Fibroblast of skin of left biceps (primary cell): ENCODE measurements at places on chromosomes 5 and 9.

DNA sequence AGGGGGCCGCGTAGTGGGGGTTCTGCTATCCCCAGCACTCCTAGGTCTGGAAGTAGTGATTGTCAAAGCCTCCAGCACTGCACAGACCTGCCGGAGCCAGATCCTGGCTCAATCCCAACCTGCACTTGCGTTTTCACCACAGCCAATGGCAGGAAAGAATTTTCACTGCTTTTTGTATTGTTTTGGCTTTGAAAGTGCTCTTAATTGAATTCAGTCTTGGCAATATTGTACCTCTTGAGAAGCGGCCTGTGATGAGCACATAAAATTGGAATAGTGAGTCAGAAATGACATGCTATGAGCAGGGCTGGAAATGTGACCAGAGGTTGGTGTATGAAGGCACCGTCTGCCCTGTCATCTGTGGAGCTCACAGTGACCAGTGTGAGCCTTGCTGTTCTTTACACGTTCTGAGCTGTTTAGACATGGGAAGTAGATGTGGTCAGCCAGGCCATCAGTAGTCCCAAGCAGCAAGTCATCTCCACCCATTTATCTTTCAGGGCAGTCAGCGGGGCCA is 41.5 kb downstream of the SECISBP2 start:
- DNase-seq: no peak

- no peak for DNase-seq
Measured at GRCh38 chr5:135030956-135031812, 2.8 kb downstream of the PITX1 start.

DNA sequence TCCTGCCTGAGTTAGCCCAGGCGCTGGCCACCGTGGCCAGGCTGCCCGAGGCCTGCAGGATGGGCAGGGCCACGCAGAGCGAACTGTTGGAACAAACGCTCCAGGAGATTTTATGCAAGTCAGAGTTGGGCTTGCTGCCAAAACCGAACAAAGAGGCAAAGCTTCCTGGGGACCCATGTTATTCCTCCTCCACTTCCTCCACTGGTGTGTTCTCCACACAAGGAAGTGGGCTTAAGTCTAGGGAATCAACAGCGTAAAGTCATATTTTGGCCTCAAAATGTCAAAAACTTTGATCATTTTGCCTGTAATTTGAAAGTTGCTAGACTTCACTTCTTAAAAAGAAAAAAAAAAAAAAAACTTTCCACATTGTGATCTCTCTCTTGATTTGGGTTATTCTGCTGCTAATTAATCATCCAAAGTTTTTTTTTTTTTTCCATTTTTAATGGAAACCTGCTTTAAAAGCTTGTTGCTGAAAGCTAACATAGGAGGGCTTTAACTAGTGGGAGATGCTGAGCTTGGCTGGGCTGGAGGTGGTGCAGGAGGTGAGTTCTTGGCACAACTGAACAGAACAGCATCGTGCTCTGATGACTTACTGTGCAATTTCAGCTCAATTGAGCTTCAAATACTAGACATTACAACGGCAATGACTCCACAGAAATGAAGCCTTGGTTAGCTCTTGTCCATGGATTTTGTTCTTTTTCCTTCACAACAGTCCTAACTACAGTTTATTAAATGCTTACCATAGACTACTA is 73.0 kb downstream of the PTPDC1 start:
- no peak for DNase-seq

GRCh38 chr9:71755230-71755629 is 13.1 kb downstream of the CEMIP2 start:
- no peak for DNase-seq

- no peak for DNase-seq
Measured at GRCh38 chr5:68288707-68289134, 73.2 kb downstream of the PIK3R1 start.

DNA sequence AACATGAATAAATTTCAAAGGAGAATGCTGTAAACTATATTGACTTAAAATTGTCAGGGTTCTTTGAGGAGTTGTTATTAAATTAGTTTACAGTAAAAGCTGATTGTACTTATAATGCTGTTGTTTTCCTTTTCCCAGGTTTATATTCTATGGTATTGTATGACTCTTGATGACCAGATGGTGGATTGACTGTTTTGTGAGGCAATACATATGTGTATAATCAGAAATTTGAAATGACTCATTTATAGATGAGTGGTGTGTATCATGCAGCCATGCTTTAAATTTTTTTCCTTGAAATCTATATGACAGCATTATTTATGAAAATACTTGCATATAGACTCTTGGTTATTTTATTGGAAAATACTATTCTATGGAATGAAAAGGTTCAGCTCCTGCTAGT is 195.3 kb downstream of the CNTLN start:
- peak; percentile 3 for DNase-seq

- DNase-seq: no peak
Measured at GRCh38 chr9:120372040-120372439, 207.9 kb downstream of the CDK5RAP2 start.

- DNase-seq: no peak
Measured at GRCh38 chr5:32182463-32183063, 8.4 kb upstream of the GOLPH3 start.

DNA sequence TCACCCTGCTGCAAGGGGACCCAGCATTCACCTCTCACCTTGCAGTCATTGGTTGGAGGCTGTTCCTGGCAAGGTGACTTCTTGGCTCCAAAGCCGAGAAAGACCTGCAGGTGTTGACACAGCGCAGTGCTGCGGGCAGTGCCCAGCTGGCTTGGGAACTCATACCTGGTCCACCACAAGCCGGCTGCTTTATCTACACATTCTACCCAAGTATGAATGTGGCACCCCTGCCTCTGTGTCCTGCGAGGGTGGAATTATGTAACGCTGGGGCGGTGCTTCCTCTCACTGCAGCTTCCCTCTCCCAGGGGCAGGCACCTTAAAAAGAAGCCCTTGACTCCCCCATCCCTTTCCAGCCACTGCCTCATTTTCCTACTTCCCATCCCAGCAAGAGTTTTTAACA is 2.5 kb upstream of the ZMYND19 start:
- DNase-seq: no peak

- no peak for DNase-seq
Measured at GRCh38 chr5:176921714-176922113, 22.6 kb upstream of the HK3 start.

DNA sequence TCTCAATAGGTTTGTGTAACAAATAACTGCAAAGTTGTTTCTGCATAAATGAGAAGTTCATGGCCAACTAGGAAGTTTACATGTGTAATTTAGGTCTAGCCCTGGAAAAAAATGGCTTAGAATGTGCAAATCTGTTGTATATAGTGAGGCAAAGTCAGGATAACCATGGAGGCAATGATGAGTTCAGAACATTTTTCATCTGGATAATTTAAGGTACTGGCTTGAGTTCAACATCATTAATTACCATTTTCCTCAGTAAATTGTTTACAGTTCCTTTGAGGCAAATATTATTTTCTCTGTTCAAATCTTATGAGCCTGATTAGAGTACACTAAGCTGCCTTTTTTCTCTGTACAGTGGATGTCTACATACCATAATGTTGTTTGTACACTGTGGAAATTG is 1259.0 kb upstream of the NUDT12 start:
- no peak for DNase-seq

GRCh38 chr9:72210522-72210921 is 61.3 kb downstream of the GDA start:
- no peak for DNase-seq

- no peak for DNase-seq
Measured at GRCh38 chr5:134637116-134637721, 4.6 kb upstream of the SAR1B start.

- no peak for DNase-seq
Measured at GRCh38 chr5:133742431-133742988, 130.2 kb upstream of the FSTL4 start.

DNA sequence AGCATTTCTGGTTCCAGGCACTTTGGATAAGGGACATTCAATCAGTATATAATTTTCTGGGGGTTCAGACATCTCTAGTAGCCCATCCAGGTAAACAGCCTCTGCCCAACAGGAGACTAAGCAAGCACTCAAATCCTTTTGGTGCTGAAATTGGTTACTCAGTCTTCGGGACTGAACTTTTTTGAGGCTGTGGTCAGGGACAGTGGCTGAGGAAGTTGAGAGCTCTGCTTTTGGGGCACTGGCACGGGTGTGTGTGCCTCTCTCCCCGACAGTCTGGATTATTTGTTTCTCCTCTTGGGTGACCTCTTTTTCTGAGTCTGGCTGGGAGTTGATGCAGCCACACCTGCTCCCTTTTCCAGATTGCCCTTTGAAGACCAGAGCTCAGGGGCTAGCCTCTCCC is 47.6 kb downstream of the ACER2 start:
- DNase-seq: no peak

GRCh38 chr5:37869216-37869615 is 29.4 kb upstream of the GDNF start:
- DNase-seq: peak; percentile 28

- DNase-seq: no peak
Measured at GRCh38 chr5:79954620-79955019, 36.4 kb downstream of the MTX3 start.

DNA sequence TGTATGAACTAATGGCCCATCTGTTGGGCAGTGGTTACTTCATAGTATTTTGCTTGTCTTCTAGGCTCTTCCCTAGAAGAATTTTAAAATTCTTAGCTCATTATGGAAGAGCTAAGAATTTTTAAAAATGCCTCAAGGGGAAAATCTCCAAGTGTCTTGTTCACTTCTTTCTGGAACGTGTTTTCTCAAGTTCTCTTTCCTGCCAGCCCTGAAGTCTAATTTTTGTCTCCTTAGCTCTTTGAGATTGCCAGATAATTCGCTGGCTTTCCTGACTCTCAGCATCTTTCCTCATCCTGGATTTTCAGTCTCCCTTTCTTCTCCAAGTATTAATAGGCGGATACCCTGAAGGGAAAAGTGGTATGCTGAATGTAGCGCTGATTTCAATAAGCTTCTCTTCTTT is 395.4 kb downstream of the ARRDC3 start:
- DNase-seq: no peak

- no peak for DNase-seq
Measured at GRCh38 chr5:123455095-123455494, 31.9 kb upstream of the CEP120 start.

DNA sequence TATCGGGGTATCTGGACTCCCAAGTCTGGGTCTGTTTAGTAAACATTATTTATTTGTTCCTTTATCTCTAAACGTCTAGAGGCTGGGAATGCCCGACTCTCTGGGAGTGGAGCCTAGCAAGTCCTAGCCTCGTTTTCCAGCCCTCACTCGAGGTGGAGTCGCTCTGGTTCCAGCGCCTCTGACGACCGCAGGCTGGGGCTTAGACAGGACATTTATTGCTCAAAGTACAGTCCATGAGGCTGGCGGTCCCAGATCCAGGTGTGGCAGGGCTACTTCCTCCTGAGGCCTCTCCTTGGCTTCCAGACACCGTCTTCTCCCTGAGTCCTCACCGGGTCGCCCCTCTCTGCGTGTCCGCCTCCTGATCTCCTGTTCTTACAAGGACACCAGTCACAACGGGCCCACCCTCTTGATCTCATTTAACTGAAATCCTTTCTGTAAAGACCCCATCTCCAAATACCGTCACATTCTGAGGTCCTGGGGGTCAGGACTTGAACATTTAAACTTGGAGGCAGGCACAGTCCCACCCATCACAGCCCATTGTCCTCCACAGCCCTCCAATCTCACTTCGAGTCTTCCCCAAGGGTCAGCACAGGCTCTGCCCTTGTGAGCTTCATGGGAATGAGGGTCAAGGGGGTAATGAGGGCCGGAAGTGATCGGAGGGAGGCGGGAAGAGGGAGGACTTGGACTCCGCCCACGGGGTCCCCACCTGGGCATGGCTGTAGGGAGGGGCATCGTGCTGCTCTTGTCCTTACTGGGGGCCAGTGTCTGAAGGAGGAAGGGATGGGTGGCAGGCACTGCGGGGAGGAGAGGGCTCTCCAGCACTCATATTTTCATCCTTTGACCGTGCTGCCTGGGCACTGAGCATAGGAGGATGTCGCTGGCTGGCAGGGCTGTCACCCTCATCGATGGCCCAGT is 12.2 kb upstream of the CLPTM1L start:
- DNase-seq: no peak

GRCh38 chr5:147661541-147661940 is 121.0 kb downstream of the JAKMIP2 start:
- no peak for DNase-seq

- no peak for DNase-seq
Measured at GRCh38 chr5:172038167-172038566, 31.7 kb upstream of the FBXW11 start.

DNA sequence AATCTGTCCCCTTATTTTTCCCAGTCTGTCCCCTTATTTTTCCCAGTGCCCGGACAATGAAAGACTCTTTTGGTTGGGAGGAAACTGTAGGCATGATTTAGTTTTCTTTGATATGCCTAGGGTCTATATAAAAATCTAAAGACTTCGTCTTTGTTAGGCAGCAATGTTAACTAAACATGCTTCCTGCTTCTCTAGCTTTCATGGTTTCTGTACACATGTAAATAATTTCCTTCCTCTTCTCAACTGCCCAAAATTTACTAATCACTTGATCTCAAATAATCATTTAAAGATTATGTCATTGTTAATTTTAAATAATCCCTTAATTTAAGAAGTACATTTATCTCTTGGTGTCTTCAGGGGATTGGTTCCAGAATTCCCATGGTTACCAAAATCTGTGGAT is 47.8 kb upstream of the RAPGEF6 start:
- DNase-seq: no peak

- no peak for DNase-seq
Measured at GRCh38 chr5:92769978-92770377, 811.0 kb downstream of the NR2F1-AS1 start.

DNA sequence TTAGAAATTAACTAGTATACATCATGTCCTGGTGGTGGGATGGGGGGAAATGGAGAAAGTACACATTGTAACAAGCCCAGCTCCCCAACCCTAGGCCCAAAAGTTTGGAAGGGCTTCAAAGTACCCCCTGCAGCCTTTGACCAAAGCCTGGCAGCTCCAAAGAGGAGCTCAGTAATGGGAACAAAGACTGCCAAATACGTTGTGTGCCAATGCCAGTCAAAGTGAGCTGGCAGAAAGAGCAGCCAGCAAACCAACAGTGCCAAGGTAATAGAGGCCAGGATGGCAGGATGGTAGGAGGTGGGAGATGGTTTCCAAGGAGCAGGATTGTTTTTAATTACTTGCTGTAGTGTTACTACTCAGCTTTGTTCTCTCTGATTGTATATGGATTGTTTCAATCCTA is 248.3 kb downstream of the COX7C start:
- DNase-seq: no peak

GRCh38 chr9:133560311-133560710 is 25.8 kb downstream of the ADAMTSL2 start:
- no peak for DNase-seq

GRCh38 chr9:34279411-34279810 is 49.7 kb downstream of the KIF24 start:
- DNase-seq: no peak

- DNase-seq: no peak
Measured at GRCh38 chr5:161369022-161369421, 177.5 kb downstream of the GABRB2 start.

GRCh38 chr5:96595300-96596090 is 66.7 kb upstream of the CAST start:
- no peak for DNase-seq

DNA sequence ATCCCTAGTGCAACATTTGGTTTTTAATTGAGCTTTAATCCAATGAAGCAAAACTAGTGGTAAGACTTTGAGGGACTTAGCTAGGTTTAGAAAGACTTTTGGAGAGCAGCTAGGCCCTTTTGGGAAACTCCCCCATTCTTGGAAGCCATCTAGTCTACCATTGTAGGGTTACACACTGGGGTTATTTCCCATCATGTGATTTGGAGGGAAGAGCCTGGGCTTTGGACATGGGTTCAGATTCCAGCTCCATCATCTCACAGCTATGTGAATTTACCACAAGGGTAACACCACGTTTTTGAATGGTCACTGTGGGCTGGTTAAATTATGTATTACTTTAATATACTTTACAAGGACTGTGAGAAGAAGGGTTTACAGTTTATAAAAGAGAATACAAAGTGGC is 18.3 kb upstream of the TNFSF15 start:
- DNase-seq: no peak
